GM12864 (cell line): ENCODE measurements at places on chromosomes 7 and 10.
A peak's percentile ranks its signal among the peaks of the same experiment; 100 is the strongest.

DNA sequence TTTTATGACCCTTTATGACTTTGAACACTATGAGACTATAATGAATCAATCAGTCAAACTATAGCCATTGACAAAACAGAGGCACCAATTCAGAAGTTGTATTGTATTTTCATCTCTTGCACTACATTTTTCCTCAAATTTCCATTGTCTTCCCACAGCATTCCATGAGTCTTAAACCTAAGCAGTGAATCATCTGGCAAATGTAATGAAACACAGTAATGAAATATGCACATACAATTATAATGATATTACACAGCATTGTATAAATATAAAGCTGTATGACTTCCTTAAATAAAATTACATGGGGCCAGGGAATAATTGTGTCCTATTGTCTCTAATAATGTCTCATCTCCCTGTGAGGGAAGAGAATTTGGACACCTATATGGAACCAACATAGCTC, 45.0 kb downstream of the VWDE start:
- no peak for DNase-seq

DNA sequence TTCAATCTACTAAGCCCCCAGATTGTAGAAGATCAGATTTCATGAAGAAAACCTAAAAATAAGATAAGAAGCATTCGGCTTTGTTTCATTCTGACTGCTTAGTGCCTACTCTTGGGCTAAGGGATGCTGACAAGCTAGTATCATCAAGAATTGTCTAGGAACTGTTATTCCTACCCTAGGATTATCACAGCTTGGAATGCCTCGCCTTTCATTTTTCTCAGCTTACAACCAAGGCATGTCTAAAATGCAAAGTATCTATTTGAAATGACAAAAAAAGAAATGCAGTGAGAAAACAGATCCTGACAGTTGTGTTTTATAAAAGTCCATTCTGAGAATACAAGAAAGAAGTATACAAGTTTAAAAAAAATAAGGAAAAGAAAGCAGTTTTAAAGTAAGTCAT, 441.0 kb downstream of the KCNMA1 start:
- no peak for DNase-seq

- no peak for DNase-seq
Observed at GRCh38 chr7:134593530-134594392, 44.9 kb downstream of the AKR1B15 start.

DNA sequence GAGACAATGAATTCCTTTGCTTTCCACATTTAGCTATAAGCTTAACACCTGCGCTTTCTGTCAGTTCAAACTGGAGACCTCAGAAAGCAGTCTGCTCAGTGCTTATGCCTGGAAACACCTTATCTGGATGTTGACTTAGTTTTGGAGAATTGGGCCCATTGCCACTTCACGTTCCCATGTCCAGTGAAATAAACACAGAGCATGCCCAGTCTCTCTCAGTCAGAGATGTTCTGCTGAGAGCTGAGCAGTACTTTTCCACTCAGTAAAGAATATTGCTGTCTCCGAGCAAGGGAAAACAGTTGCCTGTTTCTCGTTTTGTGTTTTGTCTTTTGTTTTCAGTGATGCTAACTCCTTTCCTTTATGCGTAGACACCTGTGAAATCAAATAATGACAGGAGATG, 83.2 kb upstream of the PRR15 start:
- DNase-seq, result no peak

DNA sequence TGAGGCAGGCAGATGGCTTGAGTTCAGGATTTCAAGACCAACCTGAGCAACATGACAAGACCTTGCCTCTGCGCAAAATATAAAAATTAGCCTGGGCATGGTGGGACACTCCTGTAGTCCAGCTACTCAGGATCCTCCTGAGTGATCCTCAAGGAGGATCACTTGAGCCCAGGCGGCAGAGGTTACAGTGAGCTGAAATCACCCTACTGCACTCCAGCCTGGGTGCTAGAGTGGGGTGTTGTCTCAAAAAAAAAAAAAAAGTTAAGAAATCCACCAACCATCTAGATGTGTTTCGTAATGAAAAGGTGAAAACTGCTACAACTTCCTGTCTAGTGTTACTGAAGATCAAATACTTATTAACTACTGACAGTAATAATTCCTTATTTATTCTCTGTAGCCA, 8.1 kb downstream of the GLCCI1 start:
- DNase-seq, result no peak

DNA sequence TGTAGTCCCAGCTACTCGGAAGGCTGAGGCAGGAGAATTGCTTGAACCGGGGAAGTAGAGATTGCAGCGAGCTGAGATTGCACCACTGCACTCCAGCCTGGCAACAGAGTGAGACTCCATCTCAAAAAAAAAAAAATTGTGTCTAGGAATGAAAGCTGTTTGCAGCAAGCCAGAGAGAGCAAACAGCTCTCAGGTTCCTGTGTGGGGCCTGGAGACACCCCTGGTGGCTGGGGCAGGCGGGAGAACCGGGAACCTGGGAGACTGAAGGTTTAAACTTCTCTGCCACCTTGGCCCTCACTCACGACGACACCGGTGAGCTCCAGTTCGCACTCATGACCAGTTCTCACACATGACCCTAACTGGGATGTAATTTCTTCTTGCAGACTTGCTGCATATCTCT, 13.2 kb upstream of the UNCX start:
- DNase-seq, result no peak

DNA sequence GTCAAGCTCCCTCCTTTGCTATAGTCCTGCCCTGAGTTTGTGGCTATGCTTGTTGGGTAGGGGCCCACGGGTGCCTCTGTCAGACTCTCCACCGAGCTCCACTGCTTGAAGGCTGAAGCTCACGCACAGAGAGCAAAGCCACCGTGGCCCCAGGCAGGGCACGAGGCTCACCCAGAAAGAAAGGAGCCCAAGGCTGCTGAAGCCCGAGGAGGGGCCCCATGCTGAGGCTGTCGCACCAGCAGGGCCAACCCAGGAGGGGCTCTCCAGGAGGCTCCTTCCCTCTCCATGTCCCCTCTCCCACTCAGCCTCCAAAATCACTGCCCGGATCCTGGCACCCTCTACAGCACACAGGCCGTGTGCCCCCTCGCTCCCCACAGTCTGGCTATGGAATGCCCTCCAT, 50.5 kb downstream of the YKT6 start:
- no peak for DNase-seq

- peak; percentile 12 for DNase-seq
Observed at GRCh38 chr10:71569775-71570588, 149.6 kb downstream of the C10orf105 start.

DNA sequence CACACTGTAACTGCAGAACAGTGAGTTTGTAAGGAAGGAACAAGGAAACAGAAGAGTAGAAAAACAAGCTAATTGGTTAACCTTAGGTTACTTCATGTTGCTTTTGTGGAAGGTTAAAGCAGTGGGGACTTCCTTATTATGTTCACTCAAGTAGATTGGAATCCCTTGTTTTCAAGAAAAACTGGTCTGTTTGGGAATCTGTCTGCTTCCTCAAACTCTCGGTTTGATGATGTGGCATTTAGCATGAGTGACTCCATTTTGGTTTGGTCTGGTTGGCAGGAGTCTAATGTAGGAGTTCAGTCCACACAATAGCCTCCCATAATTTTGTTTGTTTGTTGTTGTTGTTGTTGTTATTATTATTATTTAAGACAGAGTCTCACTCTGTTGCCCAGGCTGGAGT, 3.8 kb upstream of the TRIM56 start:
- no peak for DNase-seq

- no peak for DNase-seq
Observed at GRCh38 chr10:69929575-69929974, 123.1 kb upstream of the MACROH2A2 start.

- DNase-seq, result no peak
Observed at GRCh38 chr7:140446467-140446866, 32.8 kb downstream of the MKRN1 start.

GRCh38 chr10:14102056-14102455, 228.7 kb downstream of the FRMD4A start:
- no peak for DNase-seq

DNA sequence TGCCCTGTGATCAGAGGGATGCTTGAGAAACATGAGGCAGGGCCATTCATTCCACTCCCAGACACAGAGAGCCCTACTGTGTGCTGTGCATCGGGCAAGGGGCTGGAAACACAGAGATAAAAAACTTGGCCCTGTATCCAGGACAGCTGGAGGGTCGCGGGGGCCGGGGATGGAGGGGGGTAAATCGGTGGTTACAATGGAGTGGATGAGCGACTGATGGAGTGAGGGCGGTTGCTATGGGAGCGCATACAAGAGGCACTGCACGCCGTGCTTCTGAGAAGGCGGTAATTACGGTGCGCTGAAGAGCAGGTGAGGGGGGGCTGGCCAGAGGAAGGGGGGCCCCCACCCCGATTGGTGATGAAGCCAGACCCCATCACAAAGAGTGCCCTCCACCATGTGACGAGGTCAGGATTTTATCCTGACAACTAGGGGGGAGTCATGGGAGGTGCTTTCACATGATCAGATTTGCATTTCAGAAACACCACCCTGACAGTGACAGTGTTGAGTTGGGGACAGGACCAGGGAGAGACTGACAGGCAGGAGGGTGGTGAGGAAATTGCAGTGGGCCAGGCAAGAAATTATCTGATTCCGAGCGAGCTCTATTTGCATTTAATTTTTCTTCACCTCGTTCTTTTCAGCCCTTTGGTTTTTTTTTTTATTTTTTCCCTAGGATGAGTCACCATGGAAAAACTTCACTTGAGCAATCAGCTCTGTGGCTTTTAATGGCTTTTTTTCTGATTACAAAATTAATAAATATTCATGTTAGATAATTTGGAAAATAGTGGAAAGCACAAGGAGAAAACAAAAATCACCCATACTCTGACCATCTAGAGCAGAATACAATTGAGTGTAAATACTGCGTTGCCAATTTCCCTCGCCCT, 7.8 kb downstream of the CPA5 start:
- DNase-seq, result no peak
